Left lobe of liver (tissue), 2 donors: ENCODE measurements at places on chromosomes 5 and 9. TPM values are rescaled to one million over a fixed set of nuclear protein-coding genes. Genes with fewer than 3 reads are reported as not detected.

C9orf153 gene
- 0.15 TPM for total RNA-seq

GPR21 gene
- total RNA-seq: 0.55 TPM

MLLT3 gene
- total RNA-seq: 2.0 TPM

SLC6A7 gene
- not detected for total RNA-seq

SPATA31A3 gene
- not detected for total RNA-seq

FGF10 gene
- total RNA-seq: 0.08 TPM

PCDHB16 gene
- total RNA-seq: 0.58 TPM

WNT8A gene
- total RNA-seq: not detected

RNF208 gene
- 7.3 TPM for total RNA-seq

TRMO gene
- total RNA-seq: 5.1 TPM

IRX1 gene
- total RNA-seq: not detected

DCP2 gene
- total RNA-seq: 16.7 TPM

CDH6 gene
- 1.3 TPM for total RNA-seq

C5orf34 gene
- total RNA-seq: 0.70 TPM

PTGS1 gene
- total RNA-seq: 2.0 TPM

DNA sequence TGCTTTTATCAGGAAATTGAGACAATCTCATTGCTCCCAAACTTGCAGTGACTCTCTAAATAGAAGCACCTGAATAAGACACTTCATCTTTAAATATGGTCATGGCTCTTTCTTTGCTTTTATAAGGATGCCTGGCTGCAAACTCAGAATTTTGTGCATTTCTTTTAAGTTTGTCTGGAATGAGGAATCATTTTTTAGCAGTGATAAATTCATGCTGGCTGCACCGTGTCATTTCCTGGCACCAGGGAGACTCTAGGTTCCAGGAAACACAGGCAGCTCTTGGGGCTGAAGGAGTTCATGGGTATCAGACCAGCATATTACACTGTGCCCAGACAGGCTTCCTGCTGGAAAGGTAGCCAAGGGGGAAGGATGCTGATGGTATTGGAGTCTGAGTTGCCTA lies 109.9 kb downstream of the NUDT12 start:
- DNase-seq: no peak

DNA sequence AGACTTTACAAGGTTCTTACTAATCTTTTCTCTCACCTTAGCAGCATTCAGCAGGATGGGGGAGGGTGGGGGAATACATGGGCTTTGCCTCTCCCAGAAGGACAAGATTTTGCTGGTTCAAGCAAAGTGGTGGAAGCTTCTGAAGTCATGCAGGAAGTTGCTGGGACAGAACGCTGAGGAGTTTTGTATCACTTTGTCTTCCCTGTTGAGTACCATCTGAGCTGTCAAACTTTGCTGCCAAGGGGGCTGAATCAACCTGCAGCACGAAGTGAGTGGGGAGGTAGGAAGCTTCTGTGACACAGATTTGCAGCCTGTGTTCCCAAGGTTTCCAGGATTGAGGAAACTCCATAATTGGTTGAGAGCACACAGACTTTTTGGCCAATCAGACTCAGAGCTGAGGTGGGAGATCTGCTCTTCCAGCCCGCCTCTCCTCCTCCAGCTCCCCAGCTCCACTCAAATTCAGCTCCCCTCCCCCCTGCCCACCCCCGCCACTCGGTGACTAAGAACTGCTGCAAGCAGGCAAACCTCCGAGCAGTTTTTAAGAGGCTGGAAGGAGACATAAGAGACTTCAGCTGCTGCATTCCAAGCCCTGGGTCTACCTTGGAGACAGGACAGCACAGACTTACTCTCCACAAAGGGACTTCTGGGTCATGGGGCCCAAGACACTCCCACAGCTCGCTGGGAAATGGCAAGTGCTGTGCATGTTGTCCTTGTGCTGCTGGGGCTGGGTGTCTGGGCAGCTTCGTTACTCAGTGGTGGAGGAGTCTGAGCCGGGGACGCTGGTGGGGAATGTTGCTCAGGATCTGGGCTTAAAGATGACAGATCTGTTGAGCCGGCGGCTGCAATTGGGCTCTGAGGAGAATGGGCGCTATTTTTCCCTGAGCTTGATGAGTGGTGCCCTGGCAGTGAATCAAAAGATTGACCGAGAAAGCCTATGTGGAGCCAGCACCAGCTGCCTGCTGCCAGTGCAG lies at the start of gene PCDHGC5:
TSS of gene PCDHGC5 (plus strand) at position 491 of the 971 bp plus-strand sequence. CDS start at position 651, 160 bp downstream.
- DNase-seq: no peak

- DNase-seq: no peak
Observed at GRCh38 chr9:8962084-8962483, 1162.5 kb upstream of the DMAC1 start.

GRCh38 chr9:108606401-108606800 lies 249.4 kb downstream of the ACTL7B start:
- no peak for DNase-seq

GRCh38 chr5:138824924-138825863 lies 49.9 kb downstream of the LRRTM2 start:
- DNase-seq: no peak

- DNase-seq: no peak
Observed at GRCh38 chr9:94031946-94032345, 52.3 kb upstream of the PTPDC1 start.

DNA sequence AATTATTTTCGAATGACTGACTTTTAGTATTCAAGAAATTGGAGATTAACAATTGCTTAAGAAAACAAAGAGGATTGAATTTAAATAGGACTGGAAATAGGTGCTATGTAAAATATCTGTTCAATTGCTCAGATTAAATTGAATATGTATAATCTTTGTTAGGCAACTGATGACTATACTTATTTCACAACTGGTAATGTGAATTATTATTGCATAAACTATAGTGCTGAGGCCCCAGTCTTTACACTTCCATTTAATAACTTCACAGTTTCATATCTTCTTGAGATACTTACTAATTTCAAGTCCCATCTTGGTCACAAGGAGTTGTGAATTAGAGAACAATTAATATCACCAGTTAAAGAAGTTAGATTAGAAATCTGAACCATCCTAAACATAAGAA lies 16.7 kb downstream of the CEP78 start:
- no peak for DNase-seq

- no peak for DNase-seq
Observed at GRCh38 chr5:139051392-139051791, 146.8 kb downstream of the SIL1 start.

GRCh38 chr9:113601656-113602055 lies 138.1 kb downstream of the RGS3 start:
- no peak for DNase-seq

DNA sequence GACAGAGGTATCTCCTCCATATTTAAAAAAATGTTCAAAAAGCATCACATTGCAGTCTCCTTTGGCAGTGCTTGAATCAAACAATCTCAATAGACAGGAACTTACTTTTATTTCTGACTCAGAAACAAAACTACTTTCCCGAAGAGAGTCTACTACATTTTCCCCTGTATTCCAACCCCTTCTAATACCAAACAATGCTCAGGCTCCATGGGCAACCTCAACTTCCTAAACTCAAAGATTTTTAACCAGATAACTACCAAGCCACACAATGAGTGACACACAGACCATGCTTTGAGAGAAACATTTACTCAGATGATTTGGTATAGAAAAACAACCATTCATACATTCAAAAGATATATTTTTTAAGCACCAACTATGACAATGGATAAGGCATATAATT lies 70.5 kb downstream of the APBA1 start:
- no peak for DNase-seq

- no peak for DNase-seq
Observed at GRCh38 chr5:50716134-50716533, 49.7 kb downstream of the PARP8 start.

GRCh38 chr5:3995954-3996619 lies 400.5 kb downstream of the IRX1 start:
- no peak for DNase-seq

- no peak for DNase-seq
Observed at GRCh38 chr9:77582961-77583576, 65.1 kb downstream of the GNA14 start.

DNA sequence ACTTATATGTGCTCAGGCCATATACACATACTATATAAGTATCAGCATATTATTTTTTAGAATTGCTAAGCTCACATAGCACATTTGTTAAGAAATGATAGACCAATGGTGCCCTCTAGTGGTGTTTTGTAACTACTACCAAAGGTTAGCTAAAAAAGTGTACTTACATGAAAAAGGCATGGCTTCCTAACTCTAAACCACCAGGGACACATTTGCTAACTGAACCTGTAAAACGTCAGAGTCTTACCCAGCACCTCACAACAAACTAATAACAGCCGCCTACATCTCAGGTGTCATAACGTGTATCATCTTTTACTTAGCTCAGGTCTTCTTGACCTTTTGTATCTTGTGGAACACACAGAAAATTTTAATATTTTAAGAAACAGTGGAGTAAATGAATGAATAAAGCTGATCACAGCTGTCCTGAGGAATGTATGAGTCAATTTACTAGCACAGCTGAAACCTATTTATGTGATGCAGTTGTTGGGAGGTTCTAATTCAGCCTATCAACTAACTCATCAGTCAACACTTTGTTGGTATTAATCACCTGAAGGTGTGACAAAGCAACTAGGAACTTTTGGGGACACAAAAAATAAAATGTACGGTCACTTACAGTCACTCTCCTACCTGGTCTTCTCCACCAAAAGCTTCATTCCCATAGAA lies 72.9 kb downstream of the BAAT start:
- DNase-seq: no peak

DNA sequence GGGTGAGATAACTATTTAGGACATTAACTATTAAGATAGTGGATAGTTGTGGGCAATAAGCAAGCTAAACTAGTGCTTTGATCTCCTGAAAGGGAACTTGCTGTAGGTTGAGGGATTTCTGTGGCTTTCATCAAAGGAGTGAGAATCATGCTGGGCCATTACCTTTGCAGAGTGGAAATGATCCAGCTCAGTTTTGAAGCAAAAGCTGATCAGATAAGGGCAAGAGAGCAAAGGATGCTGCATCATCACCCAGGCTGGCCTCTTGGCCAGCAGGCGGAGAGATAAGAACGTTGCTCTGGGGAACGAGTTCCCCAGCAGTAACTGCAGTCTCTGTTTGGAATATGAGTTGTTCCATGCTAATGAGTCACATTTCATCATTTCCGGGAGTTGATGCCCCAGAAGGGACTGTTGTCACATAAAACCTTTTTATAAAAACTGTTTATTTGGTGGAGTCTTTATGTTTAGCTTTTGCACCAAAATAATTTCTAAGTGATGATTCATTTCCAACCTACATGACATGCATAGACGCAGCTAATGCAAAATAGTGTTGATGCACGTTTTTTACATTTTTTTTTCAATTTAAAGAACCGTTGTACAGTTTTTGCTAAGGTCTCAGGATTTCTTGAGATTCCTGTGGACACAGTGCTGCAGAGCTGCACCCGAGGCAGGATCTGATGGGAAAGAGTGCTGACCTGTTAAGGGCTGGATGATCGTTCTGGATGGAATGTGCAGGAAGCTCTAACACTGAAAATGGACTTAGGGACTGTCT lies 99.3 kb downstream of the ACTBL2 start:
- DNase-seq: no peak

GRCh38 chr9:97109194-97109811 lies 70.4 kb upstream of the CTSV start:
- no peak for DNase-seq

DNA sequence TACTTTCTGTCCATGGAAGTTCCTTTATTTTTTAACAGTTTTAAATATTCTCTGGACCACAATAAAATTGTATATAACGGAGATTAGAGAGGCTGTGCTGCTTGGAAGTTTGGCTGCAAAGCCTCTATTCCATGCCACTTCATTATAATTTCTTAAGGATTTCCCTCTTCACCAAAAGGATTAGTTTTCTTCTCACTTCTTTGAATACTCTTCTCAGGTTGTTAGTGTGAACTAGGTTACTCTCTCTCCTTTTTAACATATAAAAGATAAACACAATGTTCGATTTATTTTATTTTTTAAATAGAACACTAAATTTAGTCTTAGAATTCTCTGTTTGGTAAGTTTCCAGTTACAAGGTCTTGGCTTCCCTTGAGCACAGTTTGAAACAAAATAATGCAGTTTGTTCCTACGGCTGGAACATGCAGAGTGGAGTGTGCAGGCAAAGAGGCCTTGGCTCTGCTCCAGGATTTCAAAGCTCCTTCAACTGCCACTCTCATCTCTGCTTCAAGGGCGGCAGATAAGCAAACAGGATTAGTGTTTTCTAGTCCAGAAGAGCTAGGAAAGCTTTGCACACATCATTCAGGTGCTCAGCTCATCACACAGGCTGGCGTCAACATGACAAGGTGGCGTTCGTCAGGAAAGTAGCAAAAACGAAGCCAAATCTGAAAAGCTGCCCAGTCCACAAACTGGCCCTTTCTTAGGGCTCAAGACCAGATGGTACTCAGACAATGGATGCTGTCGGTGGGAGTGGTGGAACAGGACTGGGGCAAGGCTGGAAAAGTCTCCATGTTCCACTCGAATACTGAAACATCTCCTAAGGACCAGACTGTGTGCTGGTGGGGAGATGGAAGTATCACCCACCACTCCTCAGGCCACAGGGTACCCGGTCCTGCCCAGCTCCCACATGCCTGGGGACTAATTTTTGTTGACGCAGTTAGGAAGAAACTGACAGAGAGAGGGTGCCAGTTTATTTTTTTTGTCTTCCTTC lies 286.6 kb downstream of the CRB2 start:
- DNase-seq: no peak

- DNase-seq: no peak
Observed at GRCh38 chr5:11248966-11249365, 487.9 kb upstream of the DAP start.

DNA sequence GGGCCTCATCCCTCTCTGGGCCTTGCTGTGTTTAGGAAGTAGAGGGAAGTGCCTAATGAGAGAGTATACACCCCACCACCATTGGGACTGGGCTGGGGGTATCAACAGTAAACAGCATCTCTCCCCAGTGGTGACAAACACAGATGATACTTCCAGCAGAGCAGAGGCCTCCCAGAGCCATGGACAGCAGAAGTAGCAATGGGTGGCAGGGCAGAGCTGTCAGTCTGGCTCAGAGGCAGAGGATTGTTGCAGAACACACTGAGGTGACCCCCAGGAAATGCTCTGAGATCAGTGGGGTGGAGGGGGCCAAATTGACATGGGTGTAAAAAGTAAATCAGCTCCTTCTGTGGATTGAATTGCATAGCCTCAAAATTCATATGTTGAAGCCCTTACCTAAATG lies 12.1 kb upstream of the P4HA2 start:
- no peak for DNase-seq

GRCh38 chr5:135689506-135689905 lies 110.7 kb upstream of the CXCL14 start:
- no peak for DNase-seq

GRCh38 chr5:149271716-149272563 lies at the start of gene AFAP1L1:
Gene AFAP1L1 (plus strand): TSS chr5:149271859. CDS start chr5:149271969, 110 bp downstream.
- DNase-seq: peak; percentile 64

- DNase-seq: no peak
Observed at GRCh38 chr9:14307989-14308852, 5.7 kb downstream of the NFIB start.

DNA sequence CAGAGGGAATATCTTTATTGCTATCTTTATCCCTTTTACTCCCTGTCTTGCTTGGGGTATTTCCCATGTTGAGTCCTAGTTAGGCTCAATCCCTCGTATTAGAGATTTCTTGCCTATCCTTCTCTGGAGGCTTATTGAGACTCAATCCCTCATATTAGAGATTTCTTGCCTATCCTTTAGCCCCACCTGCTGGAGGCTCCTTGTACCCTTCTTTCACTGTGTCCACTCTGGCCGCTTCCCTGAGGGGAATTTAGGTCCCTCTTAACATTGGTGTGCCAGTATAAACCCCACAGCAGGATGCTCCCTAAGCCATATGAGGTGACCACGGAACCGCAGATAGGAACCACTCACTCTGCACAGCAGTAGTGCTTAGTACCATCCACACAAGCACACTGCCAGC lies 110.7 kb upstream of the MAMDC2 start:
- DNase-seq: no peak

GRCh38 chr9:82621447-82621846 lies 441.5 kb downstream of the RASEF start:
- no peak for DNase-seq

- DNase-seq: no peak
Observed at GRCh38 chr5:135598691-135599395, 20.1 kb upstream of the CXCL14 start.
